RPMI8226 (cell line): ENCODE measurements at places on chromosomes 6 and 20.

DNA sequence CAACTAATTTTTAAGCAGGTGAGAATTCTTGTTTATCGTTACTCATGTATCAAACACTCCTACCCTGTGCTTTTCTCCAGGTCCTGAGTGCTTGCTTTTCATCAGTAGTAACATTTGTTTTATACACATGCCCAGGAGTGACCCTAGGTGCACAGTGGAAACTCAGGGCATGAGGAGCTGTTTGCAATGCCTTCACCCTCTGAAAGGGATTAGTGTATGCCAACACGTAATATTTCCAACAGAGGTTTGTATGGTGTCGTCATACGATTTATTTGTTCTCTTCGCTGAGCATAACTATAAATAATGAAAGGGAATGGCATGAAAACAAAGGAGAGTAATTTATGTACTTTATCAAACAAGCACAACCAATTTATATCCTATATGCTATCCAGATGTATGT lies 537.4 kb upstream of the MMS22L start:
- DNase-seq = no peak

DNA sequence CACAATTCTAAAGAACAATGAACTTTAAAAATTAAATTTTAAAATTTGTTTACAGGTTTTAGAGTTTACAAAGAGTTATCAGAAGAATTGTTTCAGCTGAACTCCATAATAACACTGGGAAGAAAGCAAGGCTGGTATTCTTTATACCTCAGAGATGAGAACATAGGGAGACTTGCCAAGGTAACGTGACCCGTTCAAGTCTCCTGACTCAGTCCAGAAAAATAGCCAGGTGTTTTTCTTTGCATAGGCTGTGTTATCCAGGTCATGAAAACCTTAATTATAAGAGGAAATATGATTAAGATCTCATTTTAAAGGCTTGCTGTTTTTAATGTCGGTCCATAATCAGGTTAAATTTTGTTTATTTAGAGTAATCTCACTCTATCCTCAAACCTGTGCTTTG lies 8.5 kb upstream of the C6orf141 start:
- DNase-seq = no peak

- no peak for DNase-seq
Measured at GRCh38 chr6:92161953-92162352, 1257.4 kb downstream of the EPHA7 start.

DNA sequence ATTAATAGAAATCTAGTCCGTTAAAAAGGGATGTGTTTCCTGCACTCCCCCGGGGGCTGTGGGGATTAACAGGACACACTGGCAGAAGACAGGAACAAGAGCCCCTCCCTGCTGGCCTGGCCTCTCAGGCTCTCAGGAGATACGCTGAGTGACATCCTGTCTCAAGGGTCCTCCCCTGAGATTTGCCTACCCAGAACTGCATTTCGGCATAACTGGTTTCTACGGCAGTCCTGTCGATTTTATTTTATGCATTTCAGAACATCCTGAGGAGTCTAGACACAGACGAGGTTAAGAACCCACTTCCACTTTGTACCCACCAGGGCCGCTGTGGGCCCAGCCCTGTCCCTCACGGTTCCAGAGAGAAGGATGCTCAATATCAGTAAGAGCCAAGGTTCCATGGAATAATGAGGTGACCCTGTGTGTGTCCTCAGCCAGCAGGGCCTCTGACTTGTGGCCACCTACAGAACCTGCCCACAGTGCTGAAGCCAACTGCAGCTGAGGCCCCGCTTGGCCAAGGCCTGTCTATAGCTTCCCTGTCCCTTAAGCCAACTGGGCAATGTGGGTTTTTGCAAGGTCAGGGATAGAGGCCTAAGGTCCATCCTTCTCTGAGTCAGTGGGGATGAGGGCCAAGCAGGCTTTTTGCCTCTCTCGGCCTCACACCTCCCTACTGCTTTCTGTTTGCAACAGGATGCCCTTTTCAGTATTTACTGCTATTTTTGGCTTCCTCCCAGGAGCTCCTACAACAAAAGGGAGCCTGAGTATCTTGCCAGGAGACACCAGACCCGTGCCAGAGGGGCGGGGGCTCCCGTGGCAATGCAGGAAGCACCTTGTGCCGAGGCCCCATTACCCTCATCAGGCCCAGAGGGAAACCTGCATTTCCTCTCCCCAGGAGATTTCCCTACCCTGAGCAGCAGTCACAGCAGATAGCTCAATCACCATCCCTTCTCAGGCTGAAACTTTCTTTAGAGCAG lies 14.7 kb downstream of the UQCC2 start:
- DNase-seq = no peak

DNA sequence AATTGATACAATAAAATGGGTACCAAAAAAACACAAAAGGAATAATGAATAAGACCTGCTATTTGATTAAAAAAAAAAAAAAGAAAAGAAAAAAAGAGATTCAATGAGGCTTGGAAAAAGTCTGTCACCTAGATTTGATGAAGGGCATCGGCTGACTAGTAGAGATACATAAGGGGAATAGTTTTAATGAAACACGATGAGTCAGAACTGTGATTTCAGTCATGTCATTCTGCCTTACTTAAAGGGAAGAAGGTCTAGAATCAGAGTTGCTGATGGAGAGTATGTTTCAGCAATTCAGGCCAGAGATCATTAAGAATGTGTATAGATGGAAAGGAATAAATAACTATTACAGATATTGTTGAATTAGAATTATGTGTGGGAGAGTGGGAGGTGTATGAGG lies 565.9 kb upstream of the RNF217 start:
- no peak for DNase-seq

DNA sequence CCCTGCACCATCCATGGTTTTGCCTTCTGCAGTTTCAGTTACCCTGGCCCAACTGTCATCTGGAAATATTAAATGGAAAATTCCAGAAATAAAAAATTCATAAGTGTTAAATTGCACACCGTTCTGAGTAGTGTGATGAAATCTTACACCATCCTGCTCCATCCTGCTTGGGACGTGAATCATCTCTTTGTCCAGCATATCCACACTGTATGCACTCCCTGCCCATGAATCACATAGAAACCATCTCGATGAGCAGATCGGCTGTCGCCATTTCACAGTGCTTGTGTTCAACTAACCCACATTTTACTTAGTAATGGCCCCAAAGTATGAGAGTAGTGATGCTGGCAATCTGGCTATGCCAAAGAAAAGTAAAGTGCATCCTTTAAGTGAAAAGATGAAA lies 105.9 kb upstream of the ID4 start:
- DNase-seq = no peak

DNA sequence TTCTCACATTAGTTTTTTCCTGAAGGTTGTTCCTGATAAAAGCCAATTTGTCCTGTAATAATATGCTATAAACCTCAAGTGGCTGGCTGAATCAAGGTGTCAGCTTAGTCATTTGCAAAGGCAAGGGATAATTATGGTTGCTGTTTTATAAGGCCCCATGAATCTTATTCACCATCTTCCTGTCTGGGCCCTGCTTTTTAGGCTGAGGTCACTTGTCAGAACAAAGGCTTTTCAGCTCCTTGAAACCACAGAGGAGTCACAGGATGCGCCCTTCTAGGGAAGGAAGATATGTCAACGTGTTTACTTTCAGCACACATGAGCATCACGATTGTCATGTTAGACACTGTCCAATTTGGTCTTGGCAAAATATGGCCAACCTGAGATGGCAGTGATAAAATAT lies 64.8 kb upstream of the NAA20 start:
- no peak for DNase-seq

DNA sequence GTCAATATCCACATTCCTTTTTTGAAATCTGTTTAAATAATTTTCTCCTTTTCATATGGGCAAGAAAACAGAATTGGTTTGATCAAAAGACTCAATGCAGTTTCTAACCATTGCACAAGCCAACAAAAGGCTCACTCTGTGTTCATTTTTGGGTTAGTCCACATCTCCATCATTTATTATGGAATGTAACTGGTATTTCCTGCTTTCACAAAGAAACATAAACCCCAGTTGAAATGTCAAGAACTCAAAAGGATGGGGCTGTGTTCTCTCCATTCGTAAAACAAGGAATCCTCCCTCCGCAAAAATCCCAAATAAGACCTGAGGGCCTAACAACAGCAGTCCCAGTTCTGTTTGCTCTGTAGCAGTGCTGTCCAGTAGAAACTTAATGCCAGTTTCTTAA lies 420.9 kb downstream of the GJA1 start:
- DNase-seq = no peak

DNA sequence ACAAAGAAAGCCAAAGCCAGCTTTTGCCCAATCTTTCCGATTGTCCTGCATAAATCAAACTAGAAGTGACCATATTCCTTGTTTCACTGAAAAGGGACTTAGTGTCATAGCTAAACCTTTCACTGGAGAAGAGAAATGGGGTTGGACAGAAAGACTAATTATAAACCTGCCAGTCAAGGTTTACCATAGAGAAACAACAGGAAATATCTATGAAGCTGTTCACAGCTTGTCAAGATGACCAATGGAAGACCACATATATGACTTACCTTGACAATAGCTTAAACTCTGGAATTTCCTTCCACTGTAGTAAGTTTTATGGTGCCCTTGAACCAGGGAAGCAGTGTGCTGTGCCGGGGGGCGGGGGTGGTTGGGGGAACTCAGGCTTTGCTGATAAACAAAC lies 107.7 kb upstream of the PHACTR1 start:
- DNase-seq = no peak

DNA sequence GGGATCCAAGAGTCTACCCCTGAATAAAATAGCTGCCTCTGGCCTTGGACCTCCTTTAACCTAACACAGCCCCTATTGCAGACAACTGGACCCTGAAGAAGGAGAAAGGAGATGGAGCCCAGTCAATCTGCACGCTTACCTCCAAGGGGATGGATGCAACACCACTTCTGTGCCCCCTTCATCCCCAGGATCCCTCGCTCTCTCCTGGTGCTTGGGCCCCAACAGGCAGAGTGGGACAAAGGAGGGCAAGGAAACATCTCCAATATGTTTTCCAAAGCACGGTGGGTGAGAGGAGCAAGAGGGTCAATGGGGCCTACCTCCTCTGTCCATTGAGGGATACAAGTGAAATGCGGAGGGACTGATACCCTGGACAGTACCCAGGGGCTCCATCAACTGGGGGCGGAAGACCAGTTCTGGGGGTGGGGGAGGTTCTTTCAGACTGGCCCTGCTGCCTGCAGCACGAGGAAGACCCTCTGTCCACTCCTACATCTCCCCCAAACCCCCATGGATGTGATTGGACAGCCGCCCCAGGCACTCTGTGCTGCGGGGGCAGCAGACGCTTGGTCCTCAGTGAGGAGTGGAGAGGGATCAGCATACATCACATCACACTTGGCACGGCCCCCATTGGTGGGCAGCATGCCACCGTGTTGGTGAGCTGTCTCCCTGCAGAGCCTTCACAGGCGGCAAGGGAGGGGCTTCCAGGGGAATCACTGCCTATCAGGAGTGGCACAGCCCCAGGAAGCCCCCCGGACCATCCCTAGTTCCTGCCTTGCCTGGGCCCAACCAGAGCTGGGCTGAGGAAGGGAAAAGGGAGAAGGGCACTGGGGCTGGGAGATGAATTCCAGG lies 70.6 kb downstream of the MRPL14 start:
- no peak for DNase-seq

- no peak for DNase-seq
Measured at GRCh38 chr6:90993770-90994169, 406.9 kb upstream of the MAP3K7 start.

GRCh38 chr6:42787063-42787472 lies 5.2 kb downstream of the BICRAL start:
- no peak for DNase-seq

DNA sequence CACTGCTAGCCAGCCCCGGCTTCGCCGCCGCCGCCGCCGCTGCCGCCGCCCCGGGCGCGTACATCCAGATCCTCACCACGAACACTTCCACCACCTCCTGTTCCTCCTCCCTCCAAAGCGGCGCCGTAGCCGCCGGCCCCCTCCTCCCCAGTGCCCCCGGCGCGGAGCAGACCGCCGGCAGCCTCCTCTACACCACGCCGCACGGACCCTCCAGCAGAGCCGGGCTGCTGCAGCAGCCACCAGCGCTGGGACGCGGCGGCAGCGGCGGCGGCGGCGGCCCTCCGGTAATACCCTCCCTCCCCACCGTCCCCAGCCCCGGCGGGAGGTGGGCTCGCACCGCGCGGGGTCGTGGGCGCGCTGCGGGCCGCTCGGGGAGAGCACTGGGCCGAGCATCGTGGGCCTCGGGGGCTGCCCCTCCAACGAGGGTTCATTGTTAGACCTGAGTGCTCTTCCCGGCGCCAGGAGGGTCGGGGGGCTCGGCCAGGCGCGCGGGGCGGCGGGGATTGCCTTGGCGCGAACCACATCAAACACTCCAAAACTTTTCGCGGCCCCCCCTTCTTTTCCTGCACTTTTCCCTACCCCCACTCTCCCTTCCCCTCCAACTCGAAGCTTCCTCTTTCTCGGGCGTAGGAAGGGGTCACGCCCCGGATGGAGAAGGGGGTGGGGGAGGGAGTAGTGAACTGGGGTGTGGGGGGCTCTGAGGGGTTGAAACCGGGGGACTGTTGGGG lies 827 bp downstream of the E2F3 start:
- peak; percentile 78 for DNase-seq

DNA sequence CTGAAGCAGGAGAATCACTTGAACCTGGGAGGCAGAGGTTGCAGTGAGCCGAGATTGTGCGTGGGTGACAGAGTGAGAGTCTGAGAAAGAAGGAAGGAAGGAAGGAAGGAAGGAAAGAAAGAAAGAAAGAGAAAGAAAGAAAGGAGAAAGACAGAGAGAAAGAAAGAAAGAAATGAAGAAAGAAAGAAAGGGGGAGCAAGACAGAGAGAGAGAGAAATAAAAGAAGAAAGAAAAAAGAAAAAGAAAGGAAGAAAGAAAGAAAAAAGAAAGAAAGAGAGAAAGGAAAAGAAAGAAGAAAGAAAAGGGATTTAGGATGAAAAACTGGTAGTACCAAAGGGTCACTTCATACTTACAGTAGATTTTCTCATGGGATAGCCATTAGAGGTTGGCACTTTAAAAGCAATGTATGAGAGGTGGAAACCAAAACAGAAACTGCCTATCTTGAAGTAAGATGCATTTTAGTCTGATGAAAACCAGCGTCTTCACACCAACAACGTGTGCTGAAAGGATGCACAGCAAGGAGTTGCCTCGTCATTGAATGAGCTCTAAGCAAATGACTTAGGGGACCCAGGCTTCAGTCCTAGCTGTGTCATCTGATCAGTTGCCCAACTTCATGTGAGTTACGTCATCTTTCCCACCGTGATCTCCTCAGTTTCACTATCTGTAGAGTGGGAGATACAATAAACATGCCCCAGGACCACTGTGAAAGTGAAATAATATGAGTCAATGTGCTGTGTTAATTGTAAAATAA lies 133.9 kb upstream of the NEDD9 start:
- no peak for DNase-seq

GRCh38 chr20:54642864-54643667 lies 167.7 kb downstream of the DOK5 start:
- no peak for DNase-seq

GRCh38 chr6:47308198-47308517 lies 1.5 kb downstream of the TNFRSF21 start:
- DNase-seq = peak; percentile 10
